ENCODE measurements at places on chromosomes 5 and 9.

DNA sequence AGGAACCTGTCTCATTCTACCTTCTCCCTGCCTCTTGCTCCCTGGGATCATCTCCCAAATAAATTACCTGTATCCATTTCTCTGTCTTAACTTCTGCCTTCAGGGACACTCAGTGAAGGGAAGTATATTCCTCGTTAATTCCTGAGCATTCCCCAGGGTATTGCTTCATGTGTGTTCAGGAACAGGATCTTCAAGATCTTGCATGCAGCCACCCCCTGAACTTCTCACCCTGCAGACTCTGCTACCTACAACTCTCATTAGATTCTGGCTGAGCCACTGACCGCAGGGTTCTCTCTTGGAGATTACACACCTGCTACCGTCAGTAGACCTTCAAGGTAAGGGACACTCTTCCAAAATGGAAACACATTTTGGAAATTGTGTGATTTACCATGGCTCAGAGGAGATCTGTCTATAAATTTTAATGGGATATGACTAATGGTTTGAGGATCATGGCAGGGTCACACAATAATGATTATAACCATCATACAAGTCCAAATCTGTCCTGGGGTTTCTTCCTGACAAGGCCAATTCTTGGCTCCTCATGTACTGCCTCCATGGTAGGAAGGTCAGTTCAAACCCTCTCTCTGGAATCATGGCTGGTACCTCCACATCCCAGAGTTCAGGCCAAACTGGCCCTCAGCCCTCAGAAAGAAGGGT lies 38.9 kb upstream of the UGCG start:
- no peak for DNase-seq

DNA sequence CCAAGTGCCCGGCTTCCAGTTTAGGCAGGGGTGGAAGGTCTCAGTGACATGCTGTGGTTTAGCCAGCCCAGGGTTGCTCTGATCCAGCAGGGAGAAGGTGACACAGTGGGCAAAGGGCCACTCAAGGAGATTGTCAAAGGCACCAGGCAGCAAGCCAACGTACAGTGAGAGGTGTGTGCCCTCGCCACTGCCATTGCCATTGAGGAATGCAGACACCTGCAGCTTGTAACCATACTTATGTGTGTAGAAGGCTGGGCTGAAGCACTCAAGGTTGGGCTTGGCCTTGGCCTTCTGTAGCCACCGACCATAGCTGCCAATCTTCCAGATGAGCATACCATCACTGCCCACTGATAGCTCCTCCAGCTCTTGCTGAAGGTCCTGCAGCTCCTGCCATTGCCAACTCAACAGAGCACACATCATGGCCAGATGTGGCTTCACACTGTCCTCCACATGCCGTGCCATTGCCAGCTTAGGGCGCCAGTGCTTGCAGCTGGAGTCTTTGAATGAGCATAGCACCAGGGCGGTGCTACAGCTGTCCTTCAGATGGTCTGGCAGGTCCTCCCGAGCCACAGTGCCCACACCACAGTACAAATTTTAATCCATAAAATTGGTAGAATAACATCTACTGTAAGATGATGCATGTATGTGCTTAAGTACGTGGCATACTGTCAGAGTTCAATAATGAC lies 59.7 kb upstream of the HMHB1 start:
- no peak for DNase-seq

DNA sequence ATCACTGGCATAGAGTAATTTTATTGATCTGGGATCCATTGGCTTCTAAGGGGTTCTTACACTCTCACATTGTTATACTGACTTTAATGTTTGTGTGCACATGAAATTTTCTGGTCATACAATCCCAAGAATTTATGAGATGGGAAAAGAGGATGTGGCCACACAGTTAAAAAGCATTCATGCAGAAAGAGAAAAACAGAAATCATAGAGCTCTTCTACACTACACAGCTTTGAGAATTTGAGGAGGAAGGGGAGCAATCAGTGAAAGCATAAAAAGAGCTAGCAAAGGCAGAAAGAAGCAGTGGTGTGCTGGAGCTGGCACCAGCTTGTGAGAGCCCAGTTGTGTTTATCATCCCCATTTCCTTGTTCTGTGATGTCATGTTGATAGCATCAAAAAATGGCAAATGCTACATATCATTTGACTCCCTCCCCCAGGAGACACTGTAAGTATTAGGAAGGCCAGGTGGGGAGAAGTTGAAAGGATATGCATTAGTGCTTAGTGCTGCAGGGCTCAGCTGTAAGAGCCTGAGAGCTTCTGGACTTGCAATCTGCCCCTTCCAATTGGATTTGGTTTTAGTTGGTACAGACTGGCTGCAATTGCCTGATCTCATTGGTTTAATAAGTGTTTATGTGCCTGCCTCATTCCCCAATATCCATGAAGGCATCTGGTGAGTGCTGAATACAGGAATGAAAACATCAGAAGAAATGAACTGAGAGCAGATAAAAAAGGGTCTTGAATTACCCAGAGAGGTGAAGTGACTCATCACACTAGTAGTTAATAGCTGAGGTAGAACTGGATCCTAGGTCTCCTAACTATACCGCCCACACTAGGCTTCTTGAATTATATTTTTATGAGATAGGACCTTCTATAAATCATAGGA lies 30.9 kb downstream of the RHOBTB3 start:
- DNase-seq, result no peak

- no peak for DNase-seq
Observed at GRCh38 chr9:79663300-79663699, 91.5 kb downstream of the TLE4 start.

- DNase-seq, result no peak
Observed at GRCh38 chr5:112257976-112258375, 161.1 kb downstream of the EPB41L4A start.

DNA sequence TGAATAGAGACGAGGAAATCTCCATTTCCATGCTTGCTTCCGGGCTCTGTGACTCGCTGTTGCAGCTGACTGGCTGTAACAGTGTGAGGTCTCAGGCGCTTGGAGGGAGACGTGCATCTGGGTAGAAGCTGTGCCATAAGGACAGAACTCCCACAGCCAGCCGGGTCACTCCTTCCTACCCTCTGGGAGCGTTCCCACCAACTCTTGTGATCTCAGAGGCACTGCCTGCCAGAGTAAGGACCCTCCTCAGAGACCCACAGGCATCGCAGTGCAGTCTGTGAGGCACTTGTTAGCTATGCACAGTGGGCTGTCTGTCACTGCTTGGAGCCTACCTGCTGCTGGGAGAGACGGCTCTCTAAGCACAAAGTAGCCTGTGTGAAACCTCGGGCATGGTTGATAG lies 203.4 kb upstream of the SEMA6A start:
- no peak for DNase-seq

DNA sequence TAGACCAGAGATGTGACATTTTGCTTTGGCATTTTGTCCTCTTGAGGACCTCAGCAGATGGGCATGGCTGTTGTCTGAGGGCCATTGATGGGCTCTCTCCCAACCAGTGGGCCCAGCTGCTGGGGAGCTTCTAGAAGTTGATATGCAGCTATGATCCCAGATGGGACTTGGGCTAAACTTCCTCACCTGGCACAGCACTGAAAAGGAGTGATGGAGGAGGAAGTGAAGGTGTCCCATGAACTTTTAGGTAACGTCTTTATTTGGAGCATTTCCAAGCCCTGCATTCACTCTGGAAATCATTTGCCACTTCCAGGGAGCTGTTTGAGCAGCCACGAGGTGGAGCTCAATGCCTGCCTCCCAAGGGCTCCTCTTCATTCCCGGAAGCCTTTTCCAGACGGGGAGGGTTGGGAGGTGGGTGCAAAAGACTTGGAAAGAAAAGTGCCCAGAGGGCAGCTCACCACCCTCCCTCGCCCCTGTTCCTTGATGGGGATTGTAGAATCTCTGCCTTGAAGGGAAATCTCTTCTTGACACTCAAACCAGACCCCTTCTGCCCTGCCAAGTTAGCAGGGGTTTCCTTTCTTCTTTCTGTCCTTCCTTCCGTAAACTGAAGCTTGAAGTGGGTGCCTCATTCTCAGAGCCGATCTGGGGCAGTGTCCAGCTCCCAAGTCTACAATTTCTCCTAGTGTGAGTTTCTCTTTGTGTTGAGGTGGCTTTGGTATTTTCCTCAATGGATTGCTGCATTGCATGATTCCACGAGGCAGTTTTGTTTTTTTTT lies 18.1 kb upstream of the NEUROG1 start:
- DNase-seq, result no peak

DNA sequence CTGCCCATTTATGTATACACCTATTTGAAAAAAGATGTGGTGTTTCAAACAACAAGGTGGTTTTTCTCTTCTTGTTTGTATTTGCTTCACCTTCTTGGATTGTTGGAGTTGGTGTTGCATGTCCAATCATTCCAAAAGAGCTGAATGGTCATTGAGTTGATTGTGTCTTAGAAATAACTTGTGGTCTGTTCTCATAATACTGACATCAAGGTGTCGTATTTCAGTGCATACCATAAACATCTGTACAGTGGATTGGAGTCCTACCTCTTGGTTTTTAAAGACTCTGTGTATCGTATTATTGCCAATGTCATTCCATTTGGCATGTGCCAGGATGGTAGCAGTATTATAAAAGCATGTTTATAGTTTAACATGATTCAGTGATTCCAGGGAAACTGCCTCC lies 73.2 kb downstream of the TRIO start:
- no peak for DNase-seq

Data from SK-N-MC (cell line).